BE2C (cell line): ENCODE measurements at places on chromosomes 3 and 15.

GRCh38 chr15:101694261-101694660 lies 30.0 kb downstream of the TARS3 start:
- DNase-seq: no peak

DNA sequence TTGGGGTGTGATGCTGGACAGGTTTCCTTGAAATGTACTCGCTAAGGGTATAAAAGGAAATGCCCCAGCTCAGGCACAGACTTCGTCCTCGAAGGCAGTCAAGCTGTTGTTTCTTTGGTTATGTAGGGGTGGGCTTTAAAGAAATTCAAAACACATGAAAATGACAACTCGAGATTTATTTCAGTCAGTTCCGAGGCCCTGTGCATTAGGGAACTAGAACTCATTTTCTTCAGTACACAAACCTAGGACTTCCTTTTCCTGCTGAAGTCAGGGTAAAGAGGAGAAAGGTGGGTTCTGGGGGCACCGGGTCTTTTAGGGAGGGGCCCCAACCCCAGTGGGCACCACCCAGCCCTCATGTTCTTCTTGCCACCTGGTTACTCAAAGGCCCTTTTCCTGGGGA lies 7.7 kb downstream of the CCR9 start:
- DNase-seq: no peak

DNA sequence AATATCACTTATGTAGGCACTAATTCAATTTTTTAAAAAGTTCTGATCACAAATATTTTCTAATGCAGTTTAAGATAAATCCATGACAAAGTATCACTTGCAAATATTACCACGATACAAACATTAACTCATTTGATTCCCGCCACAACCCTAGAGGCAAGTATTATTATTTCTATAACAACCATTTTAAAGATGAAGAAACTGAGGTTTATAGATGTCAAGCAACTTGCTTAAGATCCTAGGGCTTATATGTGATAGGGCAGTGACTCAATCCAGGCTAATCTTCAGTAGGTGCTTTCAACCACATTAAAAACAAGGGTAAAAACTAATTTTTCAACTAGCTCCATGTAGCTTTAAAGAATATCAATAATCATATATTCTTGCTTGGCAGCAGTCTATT lies 1.7 kb downstream of the DYNC1LI1 start:
- no peak for DNase-seq

DNA sequence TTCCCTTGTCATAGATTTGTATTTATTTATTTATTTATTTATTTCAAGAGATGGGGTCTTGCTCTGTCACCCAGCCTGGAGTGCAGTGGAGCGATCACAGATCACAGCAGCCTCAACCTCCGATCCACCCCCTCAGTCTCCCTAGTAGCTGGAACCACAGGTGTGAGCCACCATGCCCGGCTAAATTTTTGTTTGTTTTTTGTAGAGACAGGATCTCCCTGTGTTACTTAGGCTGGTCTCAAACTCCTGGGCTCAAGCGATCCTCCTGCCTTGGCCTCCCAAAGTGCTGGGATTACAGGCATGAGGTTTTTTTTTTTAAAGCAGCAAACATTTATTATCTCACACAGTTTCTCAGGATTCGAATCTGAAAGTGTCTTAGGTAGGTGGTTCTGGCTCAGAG lies 2.5 kb downstream of the TTBK2 start:
- DNase-seq: no peak

DNA sequence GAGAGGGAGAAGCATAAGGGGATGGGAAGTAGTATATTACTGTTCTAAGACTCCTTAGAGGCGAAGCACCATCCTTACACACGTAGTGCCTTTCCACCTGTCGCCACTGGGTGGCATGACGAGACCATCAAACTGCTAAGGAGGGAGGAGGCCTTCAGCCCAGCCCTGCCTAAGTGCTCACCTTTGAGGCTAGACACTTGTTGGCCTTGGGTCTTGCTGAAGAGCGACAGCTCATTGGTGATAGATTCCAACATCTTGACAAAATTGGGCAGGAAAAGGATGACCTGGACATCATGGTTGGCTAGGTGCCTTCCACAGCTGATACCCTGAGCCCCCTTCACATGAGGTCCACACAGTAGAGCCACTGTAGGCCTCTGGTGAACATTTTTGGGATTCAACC lies 19.6 kb downstream of the CLK3 start:
- peak; percentile 73 for DNase-seq

GRCh38 chr3:45148921-45149320 lies 2.7 kb upstream of the CDCP1 start:
- DNase-seq: no peak

DNA sequence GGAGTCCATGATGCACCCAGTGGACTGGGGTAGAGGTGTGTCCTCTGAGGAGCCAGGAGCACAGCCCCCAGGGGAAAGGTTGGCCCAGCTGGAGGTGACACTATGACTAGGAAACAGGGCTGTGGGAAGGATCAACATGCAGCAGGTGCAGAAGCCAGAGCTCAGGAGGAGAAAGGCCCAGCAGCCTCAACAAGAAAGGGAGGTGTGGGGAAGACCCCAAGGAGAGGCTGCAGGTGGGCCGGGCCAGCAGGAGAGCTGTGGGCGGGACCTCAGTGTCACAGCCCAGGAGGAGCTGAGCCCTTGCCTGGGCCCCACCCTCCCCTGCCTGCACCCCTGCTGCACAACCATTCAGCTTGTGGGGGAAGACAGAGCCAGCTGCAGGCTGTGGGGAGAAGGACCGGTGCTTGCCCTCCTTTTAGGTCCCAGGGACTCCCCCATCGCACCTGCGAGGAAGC lies 18.4 kb upstream of the KLF13 start:
- no peak for DNase-seq

GRCh38 chr3:178297199-178297598 lies 239.0 kb upstream of the KCNMB2 start:
- DNase-seq: no peak

- no peak for DNase-seq
These were observed 13.3 kb downstream of the HRH1 start for GRCh38 chr3:11167590-11167989.

- no peak for DNase-seq
These were observed 48.9 kb downstream of the HES1 start for GRCh38 chr3:194184801-194185200.

DNA sequence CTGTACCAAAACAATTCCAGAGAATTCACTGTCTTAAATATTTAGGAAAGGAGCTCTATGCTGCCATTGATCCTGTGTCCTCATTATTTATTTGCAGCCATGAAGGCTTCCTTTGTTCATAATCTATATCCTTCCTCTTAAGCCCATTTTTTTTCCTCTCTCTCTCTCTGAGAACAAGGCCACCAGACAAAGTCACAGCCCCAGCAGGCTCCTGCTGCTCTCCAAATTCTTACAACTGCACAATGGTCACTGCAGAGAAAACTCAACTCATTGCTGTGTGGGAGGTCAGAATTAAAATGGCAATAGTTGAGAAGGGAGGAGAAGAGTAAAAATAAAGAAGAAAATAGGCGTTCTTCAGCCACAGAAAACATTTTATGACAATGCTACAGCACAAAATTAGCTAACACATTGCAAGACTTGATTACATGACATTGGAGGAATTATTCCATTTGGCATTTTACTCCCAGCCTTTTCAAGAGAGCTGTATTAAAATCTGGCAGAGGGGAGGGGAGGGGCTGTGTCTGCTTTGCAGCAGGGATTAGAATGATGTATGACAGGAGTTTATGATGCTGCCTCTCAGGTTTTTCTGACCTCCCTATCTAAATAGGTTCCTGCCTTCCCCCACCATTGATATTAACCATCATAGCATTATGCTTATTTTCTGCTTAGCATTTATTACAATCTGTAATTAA lies 399.7 kb upstream of the THBS1 start:
- no peak for DNase-seq

- no peak for DNase-seq
These were observed 675.5 kb downstream of the FHIT start for GRCh38 chr3:60575718-60576272.

DNA sequence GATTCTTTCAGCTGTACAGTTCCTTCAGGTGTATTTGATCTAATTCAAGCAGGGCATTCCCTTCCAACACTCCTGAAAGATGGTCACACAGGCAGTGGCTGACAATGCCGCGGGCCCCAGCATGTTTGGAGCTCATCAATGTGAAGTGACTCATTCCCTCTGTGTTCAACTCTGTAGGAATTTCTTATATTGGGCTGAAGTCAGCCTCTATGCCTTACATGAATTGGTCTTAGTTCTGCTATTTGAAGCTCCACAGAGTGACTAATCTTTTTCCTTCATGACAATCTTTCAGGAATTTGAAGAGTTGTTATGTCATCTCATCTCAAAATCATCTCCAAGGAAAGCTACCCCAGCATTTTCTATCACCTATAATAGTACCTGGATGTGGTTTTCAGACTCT lies 142.5 kb upstream of the C2CD4B start:
- no peak for DNase-seq

DNA sequence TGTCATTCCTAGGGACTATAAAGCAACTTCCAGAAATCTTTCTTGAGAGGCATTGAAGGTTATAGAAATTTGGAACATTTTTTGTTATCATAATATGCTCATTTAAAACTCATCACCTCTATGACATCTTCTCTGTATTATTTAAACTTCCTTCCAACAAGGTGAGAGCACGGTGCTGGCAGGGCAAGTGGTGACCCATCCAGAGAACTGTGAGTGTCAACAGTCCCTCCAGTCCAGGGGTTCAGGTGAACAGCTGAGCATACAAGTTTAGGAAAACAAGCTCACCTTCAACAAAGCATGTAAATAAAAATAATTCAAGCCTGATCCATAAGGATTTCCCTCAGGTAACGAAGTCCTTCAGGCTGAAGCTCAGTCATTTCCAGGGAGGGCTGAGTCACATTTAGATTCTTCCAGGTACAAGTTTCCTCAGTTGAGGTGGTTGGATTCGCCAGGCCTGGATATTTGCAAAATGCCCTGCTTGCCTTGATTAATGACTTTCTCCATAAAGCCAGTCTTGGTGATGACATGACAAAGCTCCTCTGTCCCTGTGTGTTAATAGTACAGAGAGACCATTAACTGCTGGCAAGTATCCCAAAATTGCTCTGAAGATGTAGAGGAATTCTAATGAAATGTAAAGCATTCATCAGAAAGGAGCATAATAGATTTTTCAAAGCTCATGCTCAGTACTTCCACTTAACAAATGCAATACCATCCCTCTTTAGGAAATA lies 263.6 kb upstream of the GADL1 start:
- DNase-seq: no peak

GRCh38 chr3:98727638-98728037 lies 35.5 kb upstream of the ST3GAL6 start:
- no peak for DNase-seq

GRCh38 chr3:149018247-149018646 lies 26.9 kb downstream of the GYG1 start:
- no peak for DNase-seq

GRCh38 chr15:47743886-47744285 lies 26.6 kb downstream of the SEMA6D start:
- no peak for DNase-seq

GRCh38 chr15:92524874-92525565 lies 130.6 kb downstream of the FAM174B start:
- no peak for DNase-seq

DNA sequence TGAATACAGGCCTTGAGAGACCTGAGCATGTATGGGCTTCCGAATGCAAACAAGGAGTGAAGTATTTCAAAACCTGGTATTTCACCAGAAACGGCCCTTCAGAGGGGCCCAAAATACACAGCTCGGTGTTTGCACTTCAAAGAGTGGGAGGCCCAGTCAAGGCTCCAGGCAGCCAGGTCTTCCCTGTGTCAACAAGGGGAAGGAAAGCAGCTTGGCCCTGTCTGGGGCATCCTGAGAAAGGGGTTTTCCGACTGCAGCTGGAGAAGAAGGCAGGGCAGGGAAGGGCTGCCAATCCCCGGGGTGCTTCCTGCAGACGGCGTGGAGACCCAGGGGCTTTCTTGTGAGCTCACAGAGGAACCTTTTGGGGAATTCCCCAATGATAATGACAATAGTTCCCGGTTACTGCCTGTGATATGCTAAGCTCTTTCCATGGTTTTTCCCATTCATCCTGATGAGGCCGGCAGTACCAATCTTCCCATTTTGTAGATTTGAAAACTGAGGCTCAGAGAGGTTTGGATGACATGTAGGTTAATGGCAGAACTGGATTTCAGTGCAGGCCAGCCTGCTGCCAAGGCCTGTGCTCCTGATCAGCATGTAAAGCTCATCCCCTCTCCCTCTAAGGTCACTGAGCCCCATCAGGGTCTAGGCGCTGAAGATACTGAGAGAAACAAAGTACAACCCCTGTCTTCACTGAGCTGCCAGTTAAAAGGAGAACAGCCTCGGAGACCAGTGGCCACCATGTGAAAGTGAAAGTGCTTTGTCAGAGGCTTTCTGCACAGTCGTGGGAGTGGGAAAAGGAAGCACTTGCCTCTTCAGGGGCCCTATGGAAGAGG lies 43.0 kb upstream of the TLE3 start:
- no peak for DNase-seq

DNA sequence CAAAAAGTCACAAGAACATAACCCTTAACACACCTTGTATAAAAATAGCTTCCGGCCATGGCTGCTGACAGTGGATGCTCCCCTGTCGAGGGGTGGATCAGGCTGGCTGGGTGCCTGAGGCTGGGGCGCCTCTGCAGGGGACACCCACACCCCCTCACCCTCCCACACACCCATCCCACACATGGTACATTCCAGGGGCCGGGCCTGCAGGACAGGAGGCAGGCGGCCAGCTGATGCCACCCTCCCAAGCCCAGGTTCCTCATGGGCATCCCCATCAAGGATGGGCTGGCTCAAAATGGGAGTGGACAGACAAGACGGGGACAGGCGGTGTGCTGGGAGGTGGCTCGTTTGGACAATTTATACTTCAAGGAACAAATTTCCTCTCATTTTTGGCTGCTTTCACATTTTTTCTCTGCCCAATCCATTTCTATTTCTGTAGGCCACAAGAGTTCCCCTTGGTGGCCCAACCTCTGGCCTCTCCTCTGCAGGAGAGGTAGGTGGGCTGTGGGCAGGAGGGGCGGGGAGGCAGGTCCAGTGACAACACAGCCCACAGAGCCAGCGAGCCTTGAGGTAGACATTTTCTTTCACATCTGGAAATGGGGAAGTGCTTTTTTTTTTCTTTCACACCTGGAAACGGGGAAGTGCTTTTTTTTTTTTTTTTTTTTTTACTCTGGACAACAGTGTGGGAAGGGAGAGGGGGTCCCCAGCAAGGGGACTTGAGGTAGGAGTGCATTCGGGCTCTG lies 23.3 kb downstream of the RNU5B-1 start:
- DNase-seq: no peak

GRCh38 chr3:46113608-46114007 lies 86.3 kb upstream of the XCR1 start:
- DNase-seq: no peak

DNA sequence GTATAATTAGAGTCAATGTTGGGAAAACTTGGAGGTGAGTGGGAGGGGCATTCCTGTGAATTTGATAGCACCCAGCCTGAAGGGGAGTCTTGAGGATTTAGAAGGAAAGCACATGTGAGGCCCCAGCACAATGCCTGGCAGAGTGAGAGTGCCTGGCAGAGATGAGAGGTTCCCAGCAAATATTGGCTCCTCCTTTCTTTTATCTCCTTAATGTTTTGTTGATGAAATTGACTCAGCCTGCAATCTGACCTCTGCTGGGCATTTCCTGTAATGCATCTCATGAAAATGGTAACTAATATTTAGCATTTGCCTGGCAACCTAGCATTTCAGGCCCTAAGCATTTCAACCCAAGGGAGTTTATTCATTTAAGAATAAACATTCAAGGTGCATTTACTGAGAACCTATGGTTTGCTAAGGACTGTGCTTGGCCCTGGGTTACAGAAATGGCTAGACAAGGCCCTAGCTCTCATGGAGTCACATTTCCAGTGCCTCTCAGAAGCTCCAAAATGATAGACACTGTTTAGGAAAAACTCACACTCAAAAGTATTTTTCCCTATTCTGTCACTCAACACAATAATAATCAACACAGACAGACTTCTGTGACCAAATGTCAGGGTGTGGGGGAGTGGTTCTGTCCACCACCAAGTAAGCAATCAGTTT lies 19.0 kb downstream of the PDHB start:
- DNase-seq: peak; percentile 32
